Activated T-helper 2 cell treated with anti-CD3 and anti-CD28 coated beads, Interferon-gamma antibody, Interleukin-2, Interleukin-4, amounts not matched to agents 10 μg/mL and 5 μg/mL and 100 μg/mL, durations not matched to agents 14 hours and 24 hours and 36 hours (primary cell): ENCODE measurements at places on chromosomes 5 and 9.
A peak's percentile ranks its signal among the peaks of the same experiment; 100 is the strongest.

DNA sequence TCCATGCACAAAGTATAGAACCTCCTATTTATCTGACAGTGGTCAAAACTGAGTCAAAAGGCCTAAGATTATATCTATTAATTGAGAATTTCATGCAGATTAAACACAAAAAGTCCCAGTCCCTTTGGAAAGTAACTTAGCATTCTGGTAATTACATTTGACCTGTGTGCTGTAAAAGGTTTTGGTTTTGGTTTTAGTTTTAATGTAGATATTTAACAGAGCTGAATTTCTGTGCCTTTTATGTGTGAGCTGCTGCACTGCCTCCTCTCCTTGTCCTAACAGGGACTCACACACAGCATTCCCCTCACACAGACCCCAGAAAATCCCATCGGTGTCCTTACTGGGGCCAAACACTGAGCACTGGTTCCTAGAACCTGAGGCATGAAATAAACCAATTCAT is 31.0 kb upstream of the FSD1L start:
- no peak overlapping the region for H3K4me3 ChIP-seq
- H3K36me3 ChIP-seq: no peaks in the 10 kb centered on the region
- H3K4me1 ChIP-seq: peaks cover 7% of the 10 kb centered on the region
- H3K27ac ChIP-seq: no peak overlapping the region
- DNase-seq: no peak

DNA sequence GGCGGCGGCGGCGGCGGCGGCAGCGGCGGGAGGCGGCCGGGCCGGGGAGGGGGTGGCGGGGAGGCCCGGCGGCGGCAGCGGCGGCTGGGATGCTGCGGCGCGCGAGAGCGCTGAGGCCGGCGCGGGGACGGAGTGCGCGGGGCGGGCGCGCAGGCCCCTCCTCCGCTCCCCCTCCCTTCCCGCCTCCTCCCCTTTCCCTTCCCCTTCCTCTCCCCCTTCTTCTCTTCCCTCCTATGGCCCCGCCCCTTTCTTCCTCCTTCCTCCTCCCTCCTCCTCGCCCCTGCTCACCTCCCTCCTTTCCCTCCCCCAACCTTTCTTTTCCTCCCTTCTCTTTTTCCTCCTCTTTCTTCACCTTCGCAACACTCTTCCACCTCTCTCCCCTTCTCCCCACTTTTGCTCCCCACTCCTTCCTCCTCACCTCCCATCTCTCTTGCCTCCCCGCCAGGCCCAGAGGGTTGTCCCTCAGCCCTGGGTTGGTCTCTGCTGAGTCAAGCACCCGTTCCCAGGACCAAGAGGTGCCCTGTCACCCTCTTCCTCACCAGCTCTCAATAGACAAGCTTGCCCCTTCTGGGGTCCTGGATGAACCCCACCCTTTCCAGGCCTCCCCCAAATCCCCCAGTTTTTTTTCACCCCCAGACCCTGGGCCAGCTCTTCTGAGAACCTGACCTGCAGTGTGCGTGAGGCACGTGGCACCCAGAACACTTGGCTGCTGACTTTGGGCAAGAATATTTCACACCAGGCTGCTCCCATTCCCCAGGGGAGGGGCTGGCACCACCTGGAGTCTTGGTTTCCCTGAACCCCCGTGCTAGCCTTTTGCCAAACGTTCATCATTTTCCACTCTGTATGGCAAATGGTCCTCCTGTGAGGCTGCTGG is at the start of gene SEMA4D:
Gene SEMA4D (minus strand): TSS at position 136 of the 874 bp plus-strand sequence. CDS start 92,657 bp downstream, outside the sequence.
- peak within 1 kb of the TSS; percentile 86 for H3K27ac ChIP-seq
- peaks cover 78% of the 10 kb centered on the region for H3K4me1 ChIP-seq
- DNase-seq: peak; percentile 55
- H3K36me3 ChIP-seq: peaks cover 35% of the 10 kb centered on the region

GRCh38 chr5:82859451-82860140 is 217.6 kb downstream of the TMEM167A start:
- H3K4me3 ChIP-seq: no peak overlapping the region
- DNase-seq: no peak
- no peak overlapping the region for H3K27ac ChIP-seq
- no peaks in the 10 kb centered on the region for H3K4me1 ChIP-seq
- no peaks in the 10 kb centered on the region for H3K27me3 ChIP-seq

GRCh38 chr5:33401482-33402390 is 39.0 kb upstream of the TARS1 start:
- H3K27me3 ChIP-seq: no peaks in the 10 kb centered on the region
- H3K4me3 ChIP-seq: no peak overlapping the region
- no peaks in the 10 kb centered on the region for H3K36me3 ChIP-seq
- DNase-seq: no peak
- H3K4me1 ChIP-seq: peaks cover 1% of the 10 kb centered on the region

DNA sequence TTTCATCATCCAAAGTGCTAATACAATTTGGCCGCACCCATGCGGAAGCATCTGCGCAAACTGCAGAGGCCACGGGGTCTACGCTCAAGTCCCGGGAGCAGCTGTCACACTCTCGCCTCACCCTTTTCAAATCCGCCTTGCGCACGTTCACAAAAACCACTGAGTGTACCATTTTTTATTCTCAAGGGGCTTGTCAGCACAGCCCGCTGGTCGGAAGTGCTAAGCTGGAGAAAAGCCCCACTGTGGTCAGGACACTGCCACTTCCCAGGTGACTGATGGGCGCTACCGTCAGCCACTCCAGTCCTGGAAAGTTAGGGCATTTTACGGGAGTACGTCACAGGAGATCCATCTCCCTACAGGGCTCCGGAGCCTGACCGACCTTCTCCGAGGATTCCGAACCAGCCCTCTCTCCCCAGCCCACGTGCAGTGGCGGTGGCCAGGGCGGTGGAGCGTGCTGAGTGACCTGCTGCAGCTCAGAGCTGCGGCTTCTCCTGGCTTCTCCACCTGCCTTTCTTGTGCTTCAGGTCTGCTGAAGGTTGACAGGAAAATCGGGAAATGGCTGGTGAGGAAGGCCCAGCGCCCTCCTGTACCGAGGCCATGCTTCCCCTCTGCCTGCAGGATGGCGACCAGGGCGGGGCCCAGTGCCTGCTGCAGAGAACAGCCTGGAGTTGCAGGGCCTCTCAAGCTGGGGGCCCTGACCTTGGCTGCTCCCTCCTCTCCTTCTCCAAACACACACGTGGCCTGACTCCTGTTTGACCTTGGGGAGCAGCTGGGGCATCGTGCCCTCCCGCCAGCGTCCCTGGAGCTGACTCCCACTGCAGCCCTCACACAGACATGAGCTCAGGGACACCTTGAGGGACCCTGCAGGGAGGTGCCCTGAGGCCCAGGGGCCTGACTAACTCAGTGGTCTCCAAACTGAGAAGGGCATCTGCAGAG is 14.3 kb downstream of the RASGEF1C start:
- no peaks in the 10 kb centered on the region for H3K27me3 ChIP-seq
- no peak overlapping the region for H3K4me3 ChIP-seq
- no peak overlapping the region for H3K27ac ChIP-seq

- no peaks in the 10 kb centered on the region for H3K36me3 ChIP-seq
- DNase-seq: no peak
- no peak overlapping the region for H3K27ac ChIP-seq
- peaks cover 19% of the 10 kb centered on the region for H3K4me1 ChIP-seq
These were observed 875 bp downstream of the ACO1 start for GRCh38 chr9:32385152-32385884.

DNA sequence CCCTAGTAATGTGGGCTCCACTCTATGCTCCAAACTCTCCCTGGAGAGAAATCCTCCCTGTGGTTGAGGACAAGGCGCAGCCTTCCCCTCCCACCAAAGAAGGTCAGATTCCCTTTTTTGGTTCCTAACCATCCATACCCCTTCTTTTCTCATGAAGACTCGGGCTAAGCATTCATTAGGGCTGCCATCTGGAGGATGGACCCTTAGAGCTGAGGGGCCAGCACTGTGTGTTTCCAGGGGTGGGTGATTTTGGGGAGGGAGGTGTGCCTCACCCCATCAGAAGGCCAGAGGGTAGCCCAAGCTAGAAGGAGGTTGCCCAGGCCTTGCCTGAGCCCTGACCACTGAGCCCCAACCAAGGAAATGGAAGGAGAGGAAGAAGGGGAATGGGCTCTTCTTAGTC is 36.8 kb downstream of the TGFBI start:
- H3K4me3 ChIP-seq: no peak overlapping the region
- peaks cover 22% of the 10 kb centered on the region for H3K27me3 ChIP-seq
- no peaks in the 10 kb centered on the region for H3K4me1 ChIP-seq

- no peak for DNase-seq
- H3K4me3 ChIP-seq: no peak overlapping the region
- H3K27ac ChIP-seq: no peak overlapping the region
- no peaks in the 10 kb centered on the region for H3K27me3 ChIP-seq
- no peaks in the 10 kb centered on the region for H3K4me1 ChIP-seq
These were observed 117.6 kb downstream of the FAM170A start for GRCh38 chr5:119746984-119747383.

GRCh38 chr5:171599411-171599810 is 180.0 kb downstream of the FGF18 start:
- no peak for DNase-seq
- no peak overlapping the region for H3K27ac ChIP-seq
- H3K27me3 ChIP-seq: peaks cover 10% of the 10 kb centered on the region
- H3K4me1 ChIP-seq: peaks cover 5% of the 10 kb centered on the region
- H3K4me3 ChIP-seq: no peak overlapping the region

GRCh38 chr5:6225121-6225607 is 153.2 kb downstream of the MED10 start:
- no peak for DNase-seq
- H3K27ac ChIP-seq: no peak overlapping the region
- no peaks in the 10 kb centered on the region for H3K36me3 ChIP-seq

- H3K4me1 ChIP-seq: peaks cover 8% of the 10 kb centered on the region
- H3K27me3 ChIP-seq: no peaks in the 10 kb centered on the region
- H3K4me3 ChIP-seq: no peak overlapping the region
- H3K36me3 ChIP-seq: no peaks in the 10 kb centered on the region
- DNase-seq: no peak
These were observed 2.8 kb upstream of the ECM2 start for GRCh38 chr9:92538541-92538940.

DNA sequence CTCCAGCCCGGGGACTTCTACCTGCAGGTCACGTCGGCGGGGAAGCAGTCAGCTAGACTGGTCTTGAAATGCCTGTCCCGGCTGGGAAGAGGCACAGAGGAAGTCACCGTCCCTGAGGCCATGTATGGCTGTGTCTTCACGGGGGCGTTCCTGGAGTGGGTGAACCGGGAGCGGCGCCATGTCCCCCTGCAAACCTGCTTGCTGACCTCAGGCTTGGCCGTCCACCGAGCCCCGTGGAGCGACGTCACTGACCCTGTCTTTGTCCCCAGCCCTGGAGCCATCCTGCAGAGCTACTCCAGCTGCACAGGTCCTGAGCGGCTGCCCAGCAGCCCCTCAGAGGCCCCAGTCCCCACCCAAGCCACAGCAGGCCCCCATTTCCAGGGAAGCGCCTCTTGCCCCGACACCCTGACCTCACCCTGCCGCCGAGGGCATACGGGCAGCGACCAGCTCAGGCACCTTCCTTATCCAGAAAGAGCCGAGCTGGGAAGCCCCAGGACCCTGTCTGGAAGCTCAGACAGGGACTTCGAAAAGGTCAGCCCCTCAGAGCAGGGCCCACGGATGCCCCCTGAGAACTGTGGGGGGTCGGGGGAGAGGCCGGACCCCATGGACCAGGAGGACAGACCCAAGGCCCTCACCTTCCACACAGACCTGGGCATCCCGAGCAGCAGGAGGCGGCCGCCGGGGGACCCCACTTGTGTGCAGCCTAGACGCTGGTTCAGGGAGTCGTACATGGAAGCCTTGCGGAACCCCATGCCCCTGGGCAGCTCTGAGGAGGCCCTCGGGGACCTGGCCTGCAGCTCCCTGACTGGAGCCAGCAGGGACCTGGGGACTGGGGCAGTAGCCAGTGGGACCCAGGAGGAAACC is 47.8 kb downstream of the PLEKHG4B start:
- H3K4me3 ChIP-seq: no peak overlapping the region
- no peaks in the 10 kb centered on the region for H3K36me3 ChIP-seq
- DNase-seq: no peak
- H3K4me1 ChIP-seq: no peaks in the 10 kb centered on the region
- no peak overlapping the region for H3K27ac ChIP-seq

DNA sequence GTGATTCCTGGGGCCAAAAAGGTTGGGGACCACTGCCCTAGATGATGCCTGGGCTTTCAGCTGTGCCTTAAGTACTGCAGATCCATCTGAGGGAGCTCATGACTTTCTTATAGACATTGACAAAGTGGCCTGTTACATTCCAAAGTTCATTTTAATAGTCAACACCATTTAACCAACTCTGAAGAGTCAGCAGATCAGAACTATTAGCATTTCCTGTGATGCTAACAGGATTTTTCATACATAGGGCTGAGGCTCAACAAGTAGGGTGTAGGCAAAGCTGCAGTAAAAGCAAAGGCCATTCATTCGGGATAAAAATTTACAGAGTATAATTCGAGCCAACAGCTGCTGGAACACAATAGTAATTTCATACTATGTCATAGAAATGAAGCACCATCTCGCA is 105.4 kb downstream of the LPAR1 start:
- no peaks in the 10 kb centered on the region for H3K27me3 ChIP-seq
- peaks cover 8% of the 10 kb centered on the region for H3K4me1 ChIP-seq
- H3K4me3 ChIP-seq: no peak overlapping the region
- DNase-seq: no peak
- H3K27ac ChIP-seq: no peak overlapping the region

GRCh38 chr9:98047002-98047401 is 9.5 kb upstream of the NANS start:
- peaks cover 41% of the 10 kb centered on the region for H3K36me3 ChIP-seq
- H3K4me3 ChIP-seq: peak overlapping the region; percentile 84
- no peaks in the 10 kb centered on the region for H3K27me3 ChIP-seq

GRCh38 chr9:32500768-32501167 is 25.2 kb downstream of the RIGI start:
- H3K36me3 ChIP-seq: peaks cover 40% of the 10 kb centered on the region
- no peak for DNase-seq
- no peak overlapping the region for H3K4me3 ChIP-seq
- H3K27ac ChIP-seq: no peak overlapping the region
- H3K27me3 ChIP-seq: no peaks in the 10 kb centered on the region
- H3K4me1 ChIP-seq: no peaks in the 10 kb centered on the region

DNA sequence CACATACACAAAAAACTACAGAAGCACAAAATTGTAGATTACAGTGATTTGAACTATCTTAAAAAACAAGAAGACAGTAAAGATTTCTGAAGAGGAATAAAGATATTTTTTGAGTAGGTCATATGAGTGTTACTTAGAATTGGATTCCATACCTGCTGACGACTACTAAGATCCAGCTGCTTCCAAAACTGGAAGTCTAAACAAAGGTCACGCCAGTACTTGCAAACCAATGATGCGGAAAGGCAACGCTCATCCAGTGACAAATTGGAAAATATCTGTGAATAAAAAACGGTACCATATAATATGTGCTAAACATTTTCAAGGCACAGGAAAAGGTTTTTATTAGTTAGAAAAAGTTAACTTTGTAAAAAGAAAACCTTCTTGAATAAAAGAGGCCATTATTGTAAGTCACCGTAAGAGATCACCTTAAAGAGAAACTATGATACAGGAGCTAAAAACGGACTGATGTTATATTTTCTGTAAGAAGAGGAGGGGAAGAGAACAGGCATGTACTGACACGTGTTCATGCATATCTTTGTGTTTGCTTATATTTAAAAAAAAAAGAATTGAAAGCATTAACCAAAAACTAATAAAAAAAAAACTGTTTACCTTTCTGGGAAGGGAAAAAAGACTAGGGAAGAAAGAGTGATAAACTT is 14.1 kb downstream of the FBXL17 start:
- no peaks in the 10 kb centered on the region for H3K4me1 ChIP-seq
- H3K27me3 ChIP-seq: no peaks in the 10 kb centered on the region
- peaks cover 6% of the 10 kb centered on the region for H3K36me3 ChIP-seq
- no peak for DNase-seq
- H3K4me3 ChIP-seq: no peak overlapping the region
- H3K27ac ChIP-seq: no peak overlapping the region
